ENCODE measurements at places on chromosomes 1 and 21.

- no peak for DNase-seq
These were observed 148.5 kb downstream of the LMX1A start for GRCh38 chr1:165207853-165208515.

- no peak for DNase-seq
These were observed 33.2 kb upstream of the CDC42BPA start for GRCh38 chr1:227351443-227351842.

GRCh38 chr1:147169171-147169570 lies 3.1 kb downstream of the PRKAB2 start:
- no peak for DNase-seq

GRCh38 chr1:150875197-150876118 lies 941 bp downstream of the ARNT start:
- DNase-seq, result peak; percentile 34

GRCh38 chr1:179807291-179807690 lies 64.2 kb downstream of the FAM163A start:
- no peak for DNase-seq

GRCh38 chr1:7632176-7632575 lies 138.9 kb upstream of the VAMP3 start:
- no peak for DNase-seq

GRCh38 chr1:208465786-208466590 lies 221.8 kb upstream of the PLXNA2 start:
- no peak for DNase-seq

DNA sequence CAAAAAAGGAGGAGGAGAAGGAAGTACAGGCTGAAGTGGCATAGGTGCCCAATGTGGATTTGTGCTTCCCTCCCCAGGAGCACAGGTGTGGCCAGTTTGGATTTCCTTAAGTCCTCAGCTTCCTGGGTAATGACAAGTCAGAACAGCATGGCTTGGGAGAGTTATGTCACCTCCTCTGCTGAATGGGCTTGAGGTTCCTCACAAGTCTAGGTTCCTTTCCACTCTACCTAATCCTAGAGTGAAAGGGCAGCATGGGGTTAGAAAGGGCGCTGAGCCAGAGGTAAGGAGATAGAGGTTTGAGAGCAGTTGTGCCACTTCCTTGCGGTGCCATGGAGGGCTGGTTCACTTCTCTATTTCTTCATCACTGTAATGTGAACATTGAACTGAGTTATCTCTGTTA lies 35.5 kb upstream of the IL20 start:
- no peak for DNase-seq

DNA sequence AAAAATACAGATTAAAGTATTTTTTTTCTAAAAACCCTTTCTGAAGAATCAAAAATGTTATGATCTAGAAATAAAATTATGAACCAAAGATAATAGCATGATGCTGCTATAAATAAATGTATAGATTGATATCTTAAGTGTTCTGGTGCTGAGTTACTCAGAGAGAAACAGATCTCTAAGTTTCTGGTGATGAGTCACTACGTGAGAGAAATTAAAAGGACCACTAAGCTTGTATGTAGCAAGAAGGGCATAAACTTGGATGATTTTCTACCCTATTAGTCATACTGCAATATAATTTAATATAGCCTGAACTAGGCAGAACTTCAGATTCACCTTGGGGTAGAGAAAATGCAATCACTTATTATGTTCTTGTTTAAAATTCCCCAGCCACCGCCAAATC lies 514.8 kb downstream of the AMY1C start:
- no peak for DNase-seq

DNA sequence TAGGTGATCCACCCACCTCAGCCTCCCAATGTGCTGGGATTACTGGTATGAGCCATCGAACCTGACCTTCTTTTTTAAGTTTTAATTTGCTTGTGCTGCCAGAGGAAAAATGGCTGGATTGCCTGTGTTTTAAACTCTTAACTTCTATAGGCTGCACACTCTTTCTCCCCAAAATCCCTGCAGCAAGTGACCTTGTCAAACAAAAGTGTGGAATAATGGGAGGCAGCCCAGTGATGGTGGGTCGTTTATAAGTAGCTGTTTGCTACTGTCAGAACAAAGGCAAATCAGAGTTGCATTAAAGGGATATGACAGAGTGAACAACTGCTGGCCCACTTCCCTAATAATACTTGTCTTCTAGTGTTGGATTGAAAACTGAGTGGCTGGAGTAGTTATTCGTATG lies 74.2 kb downstream of the ADGRL2 start:
- no peak for DNase-seq

- DNase-seq, result peak; percentile 89
These were observed 19.7 kb downstream of the MFAP2 start for GRCh38 chr1:16960560-16961296.

GRCh38 chr21:45041351-45041805 lies 33.0 kb upstream of the ADARB1 start:
- DNase-seq, result no peak

GRCh38 chr1:81330111-81330510 lies 470.6 kb upstream of the ADGRL2 start:
- DNase-seq, result no peak

- no peak for DNase-seq
These were observed 1.6 kb downstream of the CYB5R1 start for GRCh38 chr1:202965422-202965821.

- peak; percentile 90 for DNase-seq
These were observed 31.7 kb downstream of the IFNGR2 start for GRCh38 chr21:33434770-33435360.

DNA sequence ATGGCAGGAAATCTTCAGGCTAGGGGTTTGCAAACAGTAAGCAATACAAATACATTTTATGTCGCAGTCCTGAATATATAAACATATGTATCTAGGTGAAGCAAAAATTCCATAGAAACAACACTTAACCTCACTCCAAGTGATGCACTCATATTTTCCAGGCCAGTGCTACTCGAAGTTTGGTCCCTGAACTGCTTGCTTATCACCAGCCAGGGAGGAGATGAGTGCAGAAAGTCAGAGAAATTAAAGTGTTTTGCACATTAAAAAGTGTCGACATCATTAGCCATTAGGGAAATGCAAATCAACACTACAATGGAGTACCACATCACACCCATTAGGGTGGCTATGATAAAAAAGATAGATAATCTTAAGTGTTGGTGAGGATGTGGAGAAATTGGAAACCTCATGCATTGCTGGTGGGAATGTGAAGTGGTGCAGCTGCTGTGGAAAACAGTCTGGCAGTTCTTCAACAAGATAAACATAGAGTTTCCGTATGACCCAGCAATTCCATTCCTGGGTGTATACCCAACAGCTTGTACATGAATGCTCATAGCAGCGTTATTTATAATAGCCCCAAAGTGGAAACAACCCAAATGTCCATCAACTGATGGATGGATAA lies 70.5 kb upstream of the CSF1 start:
- DNase-seq, result no peak

GRCh38 chr1:155646307-155646706 lies 36.3 kb downstream of the MSTO1 start:
- no peak for DNase-seq

- DNase-seq, result no peak
These were observed 52.2 kb downstream of the SLC27A3 start for GRCh38 chr1:153827168-153827964.

GRCh38 chr1:149848340-149849110 lies 50.8 kb upstream of the BOLA1 start:
- DNase-seq, result peak; percentile 15

GRCh38 chr1:191714845-191715244 lies 443.4 kb upstream of the RGS18 start:
- no peak for DNase-seq

DNA sequence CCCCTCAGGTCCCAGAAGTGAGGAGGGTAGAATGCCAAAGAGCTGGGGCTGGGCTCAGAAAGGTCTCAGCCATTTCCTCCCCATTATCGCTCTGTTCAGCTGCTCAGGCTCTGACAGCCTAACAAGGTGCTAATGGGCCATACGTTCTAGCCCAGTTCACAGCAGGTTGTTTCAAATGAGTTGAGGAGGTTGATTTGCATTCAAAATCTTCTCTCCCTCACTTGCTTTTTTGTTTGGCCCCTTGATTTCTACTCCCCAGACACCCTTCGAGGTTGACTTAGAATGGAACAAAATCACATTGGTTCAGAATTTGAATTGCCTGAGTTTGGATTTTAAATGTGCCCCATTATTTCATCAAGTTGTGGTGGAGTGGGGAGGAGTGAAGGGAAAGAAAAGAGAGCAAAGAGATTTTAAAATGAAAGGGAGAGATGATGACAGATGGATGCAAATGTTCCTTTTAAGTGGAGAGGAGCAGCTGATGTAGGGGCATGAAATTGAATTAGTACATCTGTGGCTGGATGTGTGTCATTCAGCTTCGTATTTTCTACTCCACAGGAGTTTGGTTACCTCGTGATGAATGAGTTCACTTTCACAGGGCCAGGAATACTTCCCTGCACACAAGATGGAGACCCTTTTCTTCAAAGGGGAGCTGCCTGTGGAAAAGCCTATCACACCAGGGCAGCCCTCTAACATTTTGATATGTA lies 425.8 kb upstream of the CAMK1G start:
- no peak for DNase-seq

- peak; percentile 62 for DNase-seq
These were observed 8.6 kb downstream of the AIM2 start for GRCh38 chr1:159067699-159068621.

DNA sequence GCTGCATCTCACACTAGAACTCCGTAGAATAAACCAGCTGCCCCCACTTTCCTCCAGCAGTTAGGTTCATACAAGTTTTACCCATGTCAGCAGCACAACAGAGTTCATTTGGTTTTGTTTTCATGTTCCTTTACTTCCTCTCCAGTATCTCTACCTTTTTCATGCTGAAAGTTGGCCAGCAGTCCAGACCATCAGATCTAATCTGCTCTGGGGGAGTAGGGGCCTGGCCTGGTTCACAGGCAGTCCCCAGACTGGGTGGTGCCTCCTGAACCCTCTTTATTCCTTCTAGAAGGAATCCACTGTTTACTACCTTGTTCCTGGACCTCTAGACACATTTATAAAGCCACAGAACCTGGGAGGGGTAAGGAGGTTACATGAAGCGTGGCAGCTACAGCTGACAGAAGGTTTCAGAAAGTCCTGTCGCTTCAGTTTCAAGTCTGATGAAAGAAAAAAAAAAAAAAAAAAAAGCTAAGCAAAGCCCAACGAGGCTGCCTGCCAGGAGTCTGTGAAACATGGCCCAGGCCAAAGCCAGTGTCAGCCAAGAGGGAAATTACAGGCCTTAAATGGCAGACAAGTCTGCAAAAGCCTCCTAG lies 184.6 kb upstream of the JUN start:
- DNase-seq, result peak; percentile 30

GRCh38 chr1:239718571-239718970 lies 332.2 kb downstream of the CHRM3 start:
- DNase-seq, result peak; percentile 54

- no peak for DNase-seq
These were observed 5.1 kb downstream of the CR1L start for GRCh38 chr1:207649865-207650580.

GRCh38 chr1:151829352-151830046 lies 2.1 kb downstream of the RORC start:
- peak; percentile 84 for DNase-seq

GRCh38 chr1:239126884-239127283 lies 259.5 kb upstream of the CHRM3 start:
- DNase-seq, result no peak

GRCh38 chr1:156627313-156627880 lies 8.2 kb downstream of the HAPLN2 start:
- peak; percentile 39 for DNase-seq

GRCh38 chr1:25651824-25652741 lies 35.5 kb downstream of the MAN1C1 start:
- no peak for DNase-seq

DNA sequence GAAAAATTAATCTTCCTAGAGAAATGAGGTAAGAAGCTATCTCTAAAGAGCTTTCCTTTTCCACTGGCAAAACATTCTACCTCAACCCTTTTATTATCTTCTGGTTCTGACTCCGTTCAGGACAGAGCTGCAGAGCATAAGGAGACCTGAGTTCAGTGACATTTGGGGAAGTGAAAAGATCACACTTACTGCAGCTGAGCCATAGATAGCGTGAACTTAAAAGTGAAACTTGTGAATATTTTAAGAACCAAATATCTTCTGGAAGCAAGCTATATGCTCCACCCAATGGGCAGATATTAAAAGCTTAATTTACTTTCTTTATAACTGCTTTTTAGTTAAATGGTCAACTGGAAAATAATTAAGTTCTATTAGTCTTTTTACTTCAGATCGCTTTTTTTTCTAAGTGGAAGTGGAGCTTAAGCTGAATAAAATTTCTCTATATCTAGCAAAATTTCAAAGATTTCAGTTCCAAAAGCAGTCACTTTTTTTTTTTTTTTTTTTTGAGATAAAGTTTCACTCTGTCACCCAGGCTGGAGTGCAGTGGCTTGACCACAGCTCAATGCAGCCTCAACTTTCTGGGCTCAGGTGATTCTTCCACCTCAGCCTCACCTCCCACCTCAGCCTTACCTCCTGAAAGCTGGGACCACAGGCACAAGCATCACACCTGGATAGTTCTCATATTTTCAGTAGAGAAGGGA lies 11.9 kb downstream of the PTPN22 start:
- peak; percentile 12 for DNase-seq

- DNase-seq, result peak; percentile 20
These were observed 5.8 kb upstream of the TGFB2 start for GRCh38 chr1:218339267-218339831.

GRCh38 chr21:18252256-18252655 lies 7.6 kb downstream of the CHODL start:
- no peak for DNase-seq

DNA sequence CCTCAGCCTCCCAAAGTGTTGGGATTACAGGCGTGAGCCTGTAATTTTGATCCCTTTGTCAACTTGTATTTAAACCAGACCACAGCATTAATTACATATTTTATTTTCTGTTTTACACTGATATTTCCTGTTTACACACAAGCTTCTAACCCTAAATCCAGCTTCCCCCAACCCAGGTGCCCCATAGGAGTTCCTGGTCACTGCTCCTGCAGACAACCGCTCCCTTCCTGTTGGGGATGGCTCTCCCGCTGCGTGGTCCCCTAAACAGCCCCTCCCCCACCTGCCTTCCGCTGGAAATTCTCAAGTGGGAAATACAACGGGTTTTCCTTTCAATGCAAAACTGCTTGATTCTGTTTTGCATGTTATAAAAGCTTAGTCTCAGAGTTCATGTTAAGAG lies 3.7 kb downstream of the CSTB start:
- no peak for DNase-seq

- DNase-seq, result no peak
These were observed 303.5 kb upstream of the KAZN start for GRCh38 chr1:14294860-14295536.

- DNase-seq, result no peak
These were observed 228.3 kb downstream of the ST6GALNAC3 start for GRCh38 chr1:76302711-76303339.
